Natural killer cell treated with Interleukin-12 subunit alpha and Interleukin-12 subunit beta and Interleukin-15 and Interleukin-18, amount 100 ng/mL, for 72 hours (primary cell): ENCODE measurements at places on chromosomes 12 and 14.

DNA sequence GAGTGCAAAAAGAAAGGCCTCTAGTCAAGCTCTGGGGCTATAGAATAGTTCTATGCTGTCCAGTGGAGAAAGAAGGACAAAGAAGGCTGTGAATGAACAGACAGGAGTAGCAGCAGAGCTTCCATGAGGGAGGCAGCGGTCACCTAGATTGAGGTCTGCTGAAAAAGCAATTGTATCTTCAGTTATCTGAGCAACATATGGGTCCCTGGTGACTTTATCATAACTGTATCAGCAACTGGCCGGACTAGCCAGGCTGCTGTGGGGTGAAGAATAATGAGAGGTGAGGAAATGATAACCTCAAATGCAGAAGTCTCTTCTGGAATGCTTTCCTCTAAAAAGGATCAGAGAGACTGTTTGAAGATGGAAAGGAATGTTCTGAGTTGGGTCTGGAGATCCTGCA is 971.3 kb upstream of the TMEM132C start:
- DNase-seq = no peak

DNA sequence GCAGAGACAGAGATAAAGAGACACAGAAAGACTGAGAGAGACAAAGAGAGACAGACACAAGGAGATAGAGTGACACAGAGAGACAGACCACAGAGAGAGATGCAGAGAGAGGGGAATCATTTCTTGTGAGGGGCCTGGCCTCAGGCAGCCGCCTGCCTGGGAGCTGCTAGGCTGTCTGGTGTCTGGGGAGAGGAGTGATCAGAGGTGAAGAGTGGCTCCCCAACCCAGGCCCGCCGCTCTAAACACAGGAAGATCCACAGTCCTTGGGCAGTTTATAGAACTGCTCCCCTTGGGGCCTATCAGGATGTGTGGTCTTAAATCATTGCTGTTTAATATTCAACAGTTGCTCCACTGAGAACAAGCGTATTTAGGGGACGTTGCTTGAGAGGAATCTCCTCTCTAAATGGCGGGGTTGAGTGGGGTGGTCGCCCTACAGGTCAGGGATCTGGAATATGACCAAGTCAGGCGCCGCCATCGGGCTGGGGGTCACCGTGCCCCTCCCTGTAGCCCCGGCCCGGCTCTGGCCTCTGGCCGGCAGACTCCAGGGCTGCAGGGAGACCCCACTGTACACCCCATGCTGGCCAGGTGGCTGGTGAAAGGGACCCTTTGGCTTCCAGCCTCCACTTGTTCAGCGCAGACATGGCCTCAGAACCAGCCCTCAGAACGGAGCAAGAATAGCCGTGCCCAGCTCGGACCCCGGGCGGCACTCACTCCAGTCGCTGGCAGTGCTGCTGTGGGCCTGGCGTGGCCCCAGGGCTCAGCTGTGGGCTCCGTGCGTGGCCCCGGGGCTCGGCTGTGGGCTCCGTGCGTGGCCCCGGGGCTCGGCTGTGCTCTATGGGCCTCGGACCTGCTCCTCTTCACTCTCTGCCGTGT is 89.4 kb downstream of the GALNT9 start:
- no peak for DNase-seq

GRCh38 chr14:80300351-80300750 is 89.0 kb upstream of the DIO2 start:
- no peak for DNase-seq

DNA sequence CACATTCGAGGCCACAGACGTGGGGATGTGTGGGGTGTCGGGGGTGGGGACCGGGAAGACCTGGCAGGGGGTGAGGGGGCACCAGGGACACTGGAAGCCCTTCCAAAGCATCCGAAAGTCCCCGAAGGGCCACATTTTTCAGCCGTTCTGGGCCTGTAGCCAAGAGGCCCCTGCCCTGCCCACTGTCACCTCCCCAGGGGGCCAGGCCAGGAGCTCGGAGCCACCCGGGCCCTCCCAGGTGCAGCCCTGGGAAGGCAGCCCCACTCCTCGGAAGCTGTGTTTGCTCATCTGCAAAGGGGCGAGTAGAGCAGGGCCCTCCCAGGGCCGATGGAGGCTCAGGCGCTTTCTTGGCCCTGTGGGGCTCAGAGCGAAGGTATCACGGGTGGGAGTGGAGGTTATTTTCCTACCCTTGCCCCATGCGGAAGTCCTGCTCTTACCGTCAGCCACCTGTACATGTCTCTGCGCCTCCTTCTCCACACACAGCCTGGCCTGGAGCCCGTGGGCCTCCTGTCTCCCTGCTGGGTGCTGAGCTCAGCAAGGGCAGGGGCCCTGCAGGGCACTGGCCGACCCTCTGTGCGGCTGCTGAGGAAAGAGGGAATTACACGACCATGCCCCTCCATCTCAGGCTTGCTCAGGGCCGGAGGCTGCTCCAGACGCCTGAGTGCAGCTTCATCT is 27.2 kb downstream of the NOC4L start:
- DNase-seq = peak; percentile 40

- no peak for DNase-seq
Observed at GRCh38 chr12:91561958-91562325, 379.3 kb upstream of the DCN start.

DNA sequence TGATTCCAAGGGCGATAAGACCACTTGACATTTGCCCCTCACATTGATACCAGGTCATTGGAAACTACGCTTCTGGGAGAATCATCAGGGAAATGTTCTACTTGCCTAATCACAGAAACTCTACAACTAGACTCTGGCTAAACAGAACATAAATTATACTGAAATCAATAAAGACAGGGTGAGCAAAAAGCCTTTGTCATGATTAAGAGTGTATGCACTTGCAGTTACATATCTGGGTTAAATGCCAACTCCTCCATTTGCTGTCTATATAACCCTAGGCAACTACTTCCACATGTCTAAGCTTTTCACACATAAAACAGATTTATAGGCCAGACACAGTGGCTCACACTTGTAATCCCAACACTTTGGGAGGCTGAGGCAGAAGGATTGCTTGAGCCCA is 125.7 kb downstream of the PHLDA1 start:
- DNase-seq = no peak

DNA sequence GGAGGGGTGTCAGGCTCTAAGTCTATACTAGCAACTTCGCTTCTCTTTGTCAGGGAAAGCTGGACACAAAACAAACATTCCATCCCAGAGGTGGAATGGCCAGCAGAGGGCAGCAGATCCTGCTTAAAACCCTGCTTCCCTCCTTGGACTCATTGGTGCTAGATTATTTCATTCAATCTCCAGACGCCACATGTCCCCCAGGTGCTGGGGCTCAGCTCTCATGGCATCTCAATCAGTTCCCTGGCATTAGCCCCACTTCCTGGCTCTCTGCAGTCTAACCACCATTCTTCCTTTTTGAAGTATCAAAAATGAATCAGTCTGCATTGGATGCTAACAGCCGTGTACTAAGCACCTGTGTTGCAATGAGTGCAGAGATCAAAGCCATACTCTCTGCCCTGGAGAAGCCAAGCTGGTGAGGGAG is 8.1 kb upstream of the PPP1R1A start:
- no peak for DNase-seq

GRCh38 chr14:103578401-103579075 is 15.8 kb downstream of the COA8 start:
- no peak for DNase-seq

GRCh38 chr12:54046809-54047159 is 6.9 kb upstream of the HOXC4 start:
- DNase-seq = no peak

DNA sequence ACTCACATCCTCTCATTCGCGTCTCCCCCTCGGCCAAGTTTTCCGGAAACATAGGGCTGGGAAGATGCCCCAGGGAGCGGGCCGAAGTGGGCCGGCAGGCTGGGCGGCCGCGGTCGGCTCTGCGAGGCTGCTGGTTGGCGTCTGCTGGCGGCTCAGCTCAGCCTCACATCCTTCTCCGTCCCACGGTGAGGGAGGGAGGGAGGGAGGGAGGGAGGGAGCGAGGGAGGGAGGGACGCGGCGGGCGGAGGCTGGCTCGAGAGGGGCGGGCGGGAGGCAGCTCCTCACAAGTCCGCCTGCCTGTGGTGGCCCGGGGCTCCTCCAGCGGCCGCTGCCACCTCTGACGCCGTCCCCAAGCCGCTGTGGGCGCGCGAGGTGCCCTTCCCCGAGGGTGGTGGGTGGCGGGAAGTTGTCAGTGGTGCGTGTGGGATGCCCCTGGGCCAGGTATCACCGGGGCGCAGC is 93.8 kb downstream of the RFLNA start:
- no peak for DNase-seq

DNA sequence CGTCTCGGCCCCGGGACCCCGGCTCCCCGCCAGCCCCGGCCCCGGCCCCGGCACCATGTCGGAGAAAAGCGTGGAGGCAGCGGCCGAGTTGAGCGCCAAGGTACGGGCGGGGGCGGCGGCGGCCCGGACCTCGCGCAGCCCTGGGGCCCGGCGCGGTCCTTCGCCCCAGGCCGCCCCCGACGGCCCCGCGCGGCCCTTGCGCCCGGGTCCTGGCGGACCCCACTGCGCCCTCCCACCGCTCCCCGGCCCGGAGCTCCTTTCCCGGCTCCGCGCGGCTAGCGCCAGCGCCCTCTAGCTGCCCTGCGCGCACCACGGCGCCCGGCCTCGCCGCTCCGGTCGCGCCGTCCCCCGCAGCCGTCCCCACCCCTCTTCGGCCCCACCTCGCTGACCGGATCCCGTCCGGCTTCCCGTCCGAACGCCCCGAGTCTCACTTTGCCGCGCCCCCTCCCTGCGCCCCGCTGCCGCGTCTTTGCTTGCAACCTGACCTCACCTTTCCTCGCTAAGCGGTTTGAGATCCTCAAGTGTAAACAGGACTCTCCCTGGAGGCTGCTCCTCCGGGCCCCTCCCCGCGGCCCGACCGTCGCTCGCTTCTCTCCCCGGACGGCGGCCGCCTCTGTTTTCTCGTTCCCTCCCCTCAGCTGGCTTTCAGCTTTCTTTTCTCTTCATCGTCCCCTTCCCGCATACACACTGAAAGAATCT is 637 bp downstream of the PTMS start:
- peak; percentile 71 for DNase-seq

DNA sequence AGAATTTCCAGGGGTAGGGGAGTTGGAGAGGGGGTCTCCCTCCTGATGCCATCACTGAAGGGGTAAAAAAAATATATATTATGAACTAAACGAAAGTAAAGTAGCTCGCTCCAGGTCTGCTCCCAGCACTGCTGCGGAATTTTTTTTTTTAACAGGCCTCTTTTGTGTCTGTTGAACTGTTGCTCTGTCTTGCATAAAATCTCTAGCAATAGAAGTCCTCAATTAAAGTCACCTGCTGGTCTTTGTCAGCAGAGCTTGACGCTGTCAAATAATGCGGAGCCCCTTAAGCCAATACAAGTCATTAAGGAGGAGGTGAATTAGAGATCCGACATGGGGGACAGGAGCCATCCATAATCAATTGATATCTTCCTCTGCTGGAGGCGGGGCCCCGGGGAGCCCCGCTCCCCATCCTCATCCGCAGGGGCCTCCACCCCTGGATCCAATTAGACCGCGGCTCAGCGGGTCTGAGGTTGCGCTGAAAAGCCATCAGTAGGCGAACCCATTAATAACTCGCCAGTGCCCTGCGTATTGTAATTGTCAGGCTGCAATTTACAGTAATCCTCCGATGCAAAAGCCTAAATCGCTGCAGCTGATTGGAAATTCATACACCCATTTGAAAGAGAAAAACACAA is 85.6 kb downstream of the DICER1 start:
- DNase-seq = no peak

- DNase-seq = no peak
Observed at GRCh38 chr12:110658878-110659277, 30.0 kb downstream of the HVCN1 start.

- no peak for DNase-seq
Observed at GRCh38 chr12:119444462-119445044, 110.0 kb downstream of the CCDC60 start.

- DNase-seq = no peak
Observed at GRCh38 chr14:80544366-80544765, 333.1 kb upstream of the DIO2 start.
